ENCODE measurements at places on chromosomes 7 and 10.

DNA sequence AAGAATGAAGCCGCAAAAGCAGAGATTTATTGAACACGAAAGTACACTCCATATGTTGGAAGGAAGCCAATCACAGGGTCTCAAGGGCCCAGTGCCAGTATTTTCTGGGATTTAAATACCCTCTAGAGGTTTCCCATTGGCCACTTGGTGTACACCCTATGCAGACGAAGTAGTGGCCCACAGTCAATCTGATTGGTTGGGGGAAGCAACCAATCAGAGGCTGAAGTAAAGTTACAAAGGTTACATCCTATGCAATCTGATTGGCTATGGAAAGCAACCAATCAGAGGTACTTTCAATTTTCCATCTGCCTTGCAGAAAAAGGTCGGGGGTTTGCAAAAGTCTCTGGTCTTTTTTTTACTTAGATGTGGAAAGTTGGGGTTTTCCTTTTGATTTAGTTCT, 481.3 kb upstream of the NRP1 start:
- DNase-seq = no peak

DNA sequence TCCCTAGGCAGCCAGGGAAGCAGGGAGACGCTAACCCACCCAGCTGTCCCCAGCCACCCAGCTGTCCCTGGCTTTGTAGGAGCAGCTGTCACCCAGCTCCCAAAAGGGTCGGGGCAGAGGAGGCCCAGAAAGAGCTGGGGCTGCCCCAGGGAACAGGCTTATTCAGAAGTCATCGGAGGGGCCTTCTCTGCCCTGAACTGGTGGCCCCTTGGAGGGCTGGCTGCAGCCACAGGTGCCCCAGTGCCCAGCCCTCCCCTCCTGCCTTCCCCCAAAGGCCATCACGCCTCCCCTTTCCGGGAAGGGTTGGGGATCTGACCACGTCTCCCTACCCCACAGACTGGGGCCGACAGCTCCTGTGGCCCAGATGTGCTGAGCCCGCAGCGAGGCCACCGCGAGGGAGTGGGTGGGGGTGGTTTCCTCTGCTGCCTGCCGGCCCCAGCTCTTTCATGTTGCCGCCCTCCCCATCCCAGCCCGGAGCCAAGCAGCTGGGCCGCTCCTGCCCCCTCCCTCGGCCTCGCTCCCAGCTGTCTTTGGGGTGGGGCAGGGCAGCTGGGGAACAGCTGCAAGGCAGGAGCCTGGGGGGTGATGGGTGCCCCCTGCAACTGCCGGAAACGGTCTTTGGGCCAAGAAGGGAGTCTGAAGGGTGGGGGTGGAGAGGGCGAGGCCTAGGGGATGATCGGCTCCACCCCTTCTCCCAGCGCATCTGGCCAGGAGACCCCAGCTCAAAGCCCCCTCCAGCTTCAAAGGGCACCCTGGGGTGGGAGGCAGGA, 16.8 kb downstream of the TRIM8 start:
- DNase-seq = peak; percentile 46

- DNase-seq = no peak
These were observed 430.0 kb downstream of the TYW1 start for GRCh38 chr7:67426654-67427053.

GRCh38 chr10:15263657-15264323, 95.3 kb upstream of the NMT2 start:
- no peak for DNase-seq

GRCh38 chr7:129952086-129952652, 591 bp downstream of the UBE2H start:
- no peak for DNase-seq
